ENCODE measurements at places on chromosomes 16 and 17.

GRCh38 chr17:6543079-6544010 is 13.0 kb downstream of the PITPNM3 start:
- no peak for DNase-seq

- no peak for DNase-seq
Measured at GRCh38 chr17:56908001-56908542, 5.8 kb downstream of the TRIM25 start.

- DNase-seq: peak; percentile 56
Measured at GRCh38 chr16:1363501-1364041, 11.8 kb downstream of the GNPTG start.

- DNase-seq: no peak
Measured at GRCh38 chr16:84567286-84567962, 50.5 kb downstream of the COTL1 start.

DNA sequence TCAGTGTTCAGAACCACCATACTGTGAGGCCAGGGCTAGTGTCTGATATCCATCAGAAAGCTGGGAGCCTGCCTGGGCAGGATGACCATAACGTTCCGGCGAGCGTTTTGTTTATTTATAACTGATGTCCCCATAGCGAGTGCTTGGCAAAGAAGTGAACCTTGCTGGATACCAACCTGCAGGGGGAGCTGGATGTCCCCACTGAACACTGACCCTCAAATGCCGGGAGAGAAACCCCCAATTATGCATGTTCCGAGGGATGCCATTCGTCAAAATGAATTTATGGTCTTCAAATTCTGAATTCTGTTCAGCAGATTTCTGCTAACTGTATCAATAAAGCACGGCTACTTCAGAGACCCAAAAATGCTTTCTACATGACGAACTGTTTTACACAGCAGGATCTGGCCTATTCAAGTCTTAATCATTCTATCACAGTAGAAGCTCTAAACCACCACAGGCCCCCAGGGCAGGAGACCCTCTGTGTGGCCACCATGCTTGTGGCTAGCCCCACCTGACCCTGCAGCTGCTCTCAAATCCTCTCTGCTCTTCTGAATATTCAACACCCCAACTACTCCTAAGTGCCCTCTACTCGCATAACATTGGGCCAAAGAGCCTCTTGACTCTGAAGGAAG is 15.2 kb downstream of the MED24 start:
- DNase-seq: peak; percentile 29

- DNase-seq: no peak
Measured at GRCh38 chr16:56339431-56340195, 85.7 kb downstream of the AMFR start.

DNA sequence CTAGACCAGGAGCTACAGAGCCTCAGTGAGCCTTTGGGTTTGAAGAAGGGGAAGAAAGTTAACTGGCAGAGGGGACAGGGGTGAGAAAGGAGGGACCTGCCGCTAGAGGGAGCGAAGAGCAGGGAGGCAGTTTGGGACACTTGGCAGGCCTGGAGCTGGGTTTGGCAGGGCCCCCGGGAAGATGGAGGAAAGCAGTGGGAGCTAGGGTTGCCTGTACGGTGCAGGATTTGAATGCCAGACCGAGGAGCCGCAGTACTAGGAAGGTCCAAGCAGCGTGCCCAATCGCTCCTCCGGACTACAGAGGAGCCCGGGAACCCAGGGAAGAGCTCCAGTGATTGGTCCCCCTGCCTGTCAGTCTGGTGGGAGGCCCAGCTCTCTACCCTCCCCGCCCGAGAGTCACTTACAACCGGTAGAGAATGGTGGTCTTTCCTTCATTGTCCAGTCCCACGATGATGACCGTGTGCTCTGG is 1.3 kb downstream of the ARL5C start:
- DNase-seq: peak; percentile 73

DNA sequence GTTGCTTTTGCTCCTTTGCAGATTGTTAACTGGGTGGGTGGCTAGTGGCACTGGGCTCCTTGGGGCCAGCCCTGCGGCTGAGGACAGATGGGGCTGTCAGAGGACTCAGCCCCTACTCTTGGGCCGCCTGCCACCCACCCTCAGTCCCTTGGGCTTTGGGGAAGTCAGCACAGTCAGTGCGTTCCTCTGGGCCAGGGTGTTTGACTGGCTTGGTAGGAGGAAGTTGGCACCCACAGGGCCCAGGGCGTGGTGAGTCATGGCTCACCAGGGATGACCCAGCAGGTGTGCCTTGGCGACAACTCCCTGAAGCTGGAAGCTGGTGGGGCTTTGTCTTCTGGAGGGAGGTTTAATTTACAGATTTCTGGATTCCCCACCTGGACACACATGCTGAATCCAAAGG is 32.4 kb downstream of the HAPSTR1 start:
- DNase-seq: no peak

DNA sequence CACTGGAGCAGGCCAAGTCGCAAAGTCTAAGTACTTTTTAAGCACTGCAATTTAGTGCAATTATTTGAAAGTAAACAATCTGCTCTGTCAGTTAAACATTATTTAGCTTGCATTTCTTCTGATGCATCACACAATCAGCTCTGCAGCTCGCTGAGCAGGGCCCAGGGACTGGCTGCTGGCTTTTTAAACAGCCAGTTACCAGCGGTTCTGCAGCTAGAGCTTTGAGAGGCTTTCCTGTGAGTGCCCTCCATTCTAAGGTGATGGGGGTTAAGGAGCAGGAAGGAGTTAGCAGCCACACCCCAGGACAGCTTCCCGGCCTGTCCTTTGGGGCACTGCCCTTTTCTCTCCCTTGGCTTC is 154.3 kb downstream of the SALL1 start:
- no peak for DNase-seq

GRCh38 chr17:44795421-44795820 is 34.7 kb downstream of the GJC1 start:
- DNase-seq: no peak

DNA sequence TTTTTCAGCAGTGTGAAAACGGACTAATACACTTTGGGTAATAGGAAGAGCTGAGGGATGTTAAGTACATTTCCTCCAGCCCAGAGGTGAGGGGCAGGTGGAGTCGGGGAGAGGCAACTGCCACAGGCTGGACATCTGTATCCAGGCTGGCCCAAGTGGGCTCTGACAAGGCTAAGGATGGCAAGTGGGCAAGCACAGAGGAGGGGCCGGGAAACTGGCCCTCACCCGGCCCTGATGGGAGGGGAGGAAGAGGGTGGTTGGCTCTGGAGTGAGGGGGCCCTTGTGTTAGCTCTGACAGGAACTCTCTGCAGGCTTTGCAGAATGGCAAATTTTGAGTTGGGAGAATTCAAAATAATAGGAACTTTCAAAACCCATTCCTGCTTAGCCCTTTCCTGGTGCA is 251.0 kb upstream of the TNRC6C start:
- no peak for DNase-seq

DNA sequence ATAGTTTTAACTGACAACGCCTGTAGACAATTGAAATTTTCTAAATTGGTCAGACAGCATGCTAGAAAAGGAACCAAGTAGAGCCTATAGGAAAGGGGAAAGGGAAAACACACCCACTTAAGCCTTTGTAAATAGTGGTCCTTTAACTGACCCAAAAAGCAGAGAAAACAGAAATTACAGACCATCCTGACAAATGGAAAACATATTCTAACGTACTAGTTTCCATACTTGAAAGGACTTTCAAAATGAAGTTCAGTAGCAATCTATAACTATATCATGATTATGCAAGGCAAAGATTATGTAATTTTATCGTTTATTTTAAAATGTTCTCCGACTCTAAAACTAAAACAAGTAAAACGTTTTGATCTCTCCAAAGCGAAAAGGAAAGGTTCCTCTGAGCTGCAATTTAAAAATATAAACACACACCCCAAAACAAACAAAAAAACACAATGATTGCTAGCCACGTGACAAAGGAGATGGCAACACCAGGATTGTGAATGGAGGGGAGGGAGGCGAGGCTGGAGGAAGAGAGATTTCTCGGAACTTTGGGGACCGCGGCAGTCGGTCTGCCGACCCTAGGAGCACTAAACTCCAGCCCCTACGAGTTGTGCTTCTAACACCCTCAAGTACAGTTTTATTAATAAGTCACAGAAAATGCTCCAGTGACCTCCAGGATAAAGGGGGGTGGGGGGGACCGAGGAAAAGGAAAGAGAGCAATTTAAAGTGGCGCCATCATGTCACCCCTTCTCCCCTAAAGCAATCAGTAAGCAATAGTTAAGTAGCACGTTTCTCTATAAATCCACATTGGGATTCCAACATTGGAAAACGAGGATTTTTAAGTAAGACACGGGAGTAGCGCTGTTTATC is 1.7 kb downstream of the KANSL1 start:
- peak; percentile 37 for DNase-seq

DNA sequence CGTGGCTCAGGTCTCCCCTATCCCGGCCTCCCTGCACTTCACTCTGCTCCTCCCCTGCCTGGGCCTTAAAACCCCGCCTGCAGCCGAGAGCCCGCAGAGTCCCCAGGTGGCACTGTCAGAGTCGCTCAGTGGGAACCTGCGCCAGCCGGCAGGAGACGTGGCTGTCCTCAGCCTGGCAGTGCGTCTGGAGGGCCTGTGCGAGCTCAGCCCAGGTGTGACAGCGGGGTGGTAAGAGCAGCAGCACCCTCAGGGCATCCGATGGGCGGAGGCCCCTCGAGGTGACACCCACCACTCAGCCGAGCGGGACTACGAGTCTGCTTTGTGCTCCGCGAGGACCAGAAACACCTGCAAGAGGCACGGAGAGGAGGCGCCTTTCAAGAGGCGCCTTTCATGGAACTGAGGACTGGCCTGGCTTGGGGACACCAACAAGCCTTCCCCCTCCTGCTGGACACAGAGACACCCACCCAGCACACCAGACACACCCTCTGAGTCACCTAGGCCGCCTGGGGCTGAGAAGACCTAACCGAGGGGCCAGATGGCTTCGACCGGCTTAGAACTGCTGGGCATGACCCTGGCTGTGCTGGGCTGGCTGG is at the start of gene CLDN9:
Gene CLDN9, plus strand, starts transcription at position 96 of the 593 bp plus-strand sequence. Its CDS starts 440 bp downstream, at position 536.
- DNase-seq: no peak

- DNase-seq: no peak
Measured at GRCh38 chr17:67442787-67443624, 65.9 kb downstream of the PITPNC1 start.

- no peak for DNase-seq
Measured at GRCh38 chr17:81067391-81067811, 32.5 kb downstream of the BAIAP2 start.

DNA sequence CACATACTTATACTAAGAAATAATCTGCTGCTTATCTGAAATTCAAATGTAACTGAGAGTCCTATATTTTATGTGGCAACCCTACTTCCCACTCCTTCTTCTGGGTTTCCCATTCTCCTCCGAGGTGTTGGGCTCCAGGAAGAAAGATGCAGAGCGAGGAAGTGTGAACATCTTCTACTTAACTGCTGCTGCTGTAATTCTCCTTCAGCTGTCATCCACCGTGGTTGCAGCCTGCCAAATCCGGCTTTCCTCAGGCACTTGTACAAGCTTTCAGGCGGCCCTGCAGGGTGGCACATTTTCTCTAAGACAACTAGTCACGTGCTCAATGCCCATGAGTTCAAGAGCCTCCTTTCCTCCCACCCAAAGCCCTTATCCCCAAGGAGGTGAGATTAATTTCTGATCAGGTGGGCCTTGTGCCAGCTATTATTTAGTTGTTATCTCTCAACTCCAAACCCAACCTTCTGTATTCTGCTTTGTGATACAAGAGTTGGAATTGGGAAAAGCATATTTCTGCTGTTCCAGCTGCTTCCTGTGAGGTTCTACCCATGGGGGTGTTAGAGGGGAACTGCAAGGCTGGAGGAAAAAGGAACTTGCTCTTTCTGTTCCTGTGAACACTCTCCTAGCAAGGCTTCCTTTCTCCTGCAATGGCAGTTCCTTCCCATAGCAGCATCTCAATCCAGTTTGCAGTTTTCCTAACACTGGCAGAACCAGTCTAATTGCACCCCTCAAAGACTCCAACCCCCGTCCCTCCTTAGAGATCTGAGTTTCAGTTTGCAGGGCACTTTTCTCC is 67.6 kb upstream of the RBBP6 start:
- DNase-seq: no peak

DNA sequence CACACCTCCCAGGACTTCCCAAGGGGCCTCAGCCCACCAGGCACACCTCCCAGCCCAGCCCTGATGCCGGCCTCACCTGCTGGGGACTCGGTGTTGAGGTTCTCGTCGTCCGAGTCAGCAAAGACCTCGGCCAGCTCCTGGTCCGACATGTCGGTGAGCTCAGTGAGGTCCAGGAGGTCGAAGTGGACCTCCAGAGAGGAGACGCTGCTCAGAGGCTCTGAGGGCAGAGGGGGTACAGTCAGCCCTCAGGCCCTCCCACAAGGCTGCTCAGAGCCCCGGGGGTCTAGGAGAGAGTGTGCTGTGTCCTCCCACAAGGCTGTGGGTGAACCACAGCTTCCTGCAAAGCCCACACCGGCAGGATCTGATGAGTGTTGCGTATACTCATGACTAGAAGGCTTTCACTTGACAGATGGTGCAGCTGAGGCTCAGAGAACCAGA is 10.5 kb downstream of the DBNDD1 start:
- no peak for DNase-seq

GRCh38 chr16:87844120-87844733 is 25.1 kb downstream of the SLC7A5 start:
- no peak for DNase-seq

DNA sequence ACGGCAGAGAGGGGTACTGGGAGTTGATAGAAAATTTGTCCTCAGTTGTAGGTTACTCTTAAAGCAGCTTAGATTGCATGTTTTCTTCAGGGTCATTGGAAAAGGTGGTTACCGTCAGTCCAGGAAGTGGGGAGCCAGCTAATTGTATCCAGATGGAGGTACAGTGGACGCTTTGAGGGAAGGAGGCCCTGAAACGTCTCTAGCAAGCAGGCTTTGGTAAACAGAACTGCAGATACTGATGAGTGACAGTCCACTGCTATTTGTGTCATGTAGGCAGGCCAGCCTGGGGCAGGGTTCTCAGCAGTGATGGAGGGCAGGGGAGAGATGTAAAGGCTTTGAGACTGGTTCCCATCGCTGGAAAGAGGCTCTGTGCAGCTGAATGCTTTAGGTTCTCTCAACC is 30.2 kb upstream of the ST6GALNAC1 start:
- DNase-seq: no peak

DNA sequence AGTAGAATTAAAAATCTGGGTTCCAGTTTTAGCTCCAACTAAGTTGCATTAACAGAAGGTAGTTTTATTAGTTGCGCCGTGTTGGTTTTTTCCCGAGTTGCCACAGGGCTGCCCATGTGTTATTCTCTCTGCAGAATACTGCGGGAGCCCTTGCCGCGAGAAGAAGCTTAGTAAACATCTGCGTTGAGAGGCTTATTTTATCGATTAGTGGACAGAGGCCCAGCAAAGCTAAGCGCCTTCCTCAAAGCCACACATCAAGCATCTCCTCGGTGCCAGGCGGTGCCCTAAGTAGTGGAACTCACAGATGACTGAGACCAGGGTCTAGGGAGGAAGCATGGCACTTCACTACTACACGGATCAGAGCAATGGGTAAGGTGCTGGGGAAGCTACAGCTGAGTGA is 212.3 kb upstream of the IRX5 start:
- DNase-seq: no peak

DNA sequence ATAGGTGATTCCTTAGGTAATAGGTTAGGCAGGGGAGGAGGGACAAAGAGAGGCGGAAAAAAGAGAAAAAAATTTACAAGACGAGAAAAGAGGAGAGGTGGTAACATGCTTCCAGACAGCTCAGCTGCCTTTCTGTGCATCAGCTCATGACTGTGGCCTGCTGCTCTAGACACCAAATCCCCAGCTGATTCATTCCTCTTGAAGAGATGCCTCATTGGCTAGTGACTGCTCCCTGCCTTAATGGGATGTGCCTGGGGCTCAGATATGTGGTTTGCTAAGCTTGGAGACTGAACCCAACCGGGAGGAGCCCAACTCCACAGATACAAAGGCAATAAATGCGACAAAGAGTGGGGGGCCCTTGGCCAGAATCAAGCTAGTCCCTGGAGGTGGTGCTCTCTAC is 105.9 kb upstream of the FAM20A start:
- no peak for DNase-seq

Data from neural crest cell (in vitro differentiated cells).